ENCODE measurements at places on chromosomes 13 and 19. TPM values are rescaled to one million over a fixed set of nuclear protein-coding genes. Genes with fewer than 3 reads are reported as not detected.

Gene BCL2L12
- total RNA-seq: 9.5 TPM

Gene UTP14C
- total RNA-seq: 11.1 TPM

Gene BORA
- 13.8 TPM for total RNA-seq

Gene ZFP82
- total RNA-seq: 4.6 TPM

Gene PSG3
- total RNA-seq: not detected

Gene ZFP28
- 8.7 TPM for total RNA-seq

Gene DCLK1
- total RNA-seq: 6.7 TPM

Gene C5AR2
- not detected for total RNA-seq

Gene CNN1
- total RNA-seq: not detected

Gene ITGBL1
- 7.0 TPM for total RNA-seq

Gene ZNF628
- 2.5 TPM for total RNA-seq

Gene PDCD2L
- total RNA-seq: 16.4 TPM
